ENCODE measurements at places on chromosomes 7 and 10.

DNA sequence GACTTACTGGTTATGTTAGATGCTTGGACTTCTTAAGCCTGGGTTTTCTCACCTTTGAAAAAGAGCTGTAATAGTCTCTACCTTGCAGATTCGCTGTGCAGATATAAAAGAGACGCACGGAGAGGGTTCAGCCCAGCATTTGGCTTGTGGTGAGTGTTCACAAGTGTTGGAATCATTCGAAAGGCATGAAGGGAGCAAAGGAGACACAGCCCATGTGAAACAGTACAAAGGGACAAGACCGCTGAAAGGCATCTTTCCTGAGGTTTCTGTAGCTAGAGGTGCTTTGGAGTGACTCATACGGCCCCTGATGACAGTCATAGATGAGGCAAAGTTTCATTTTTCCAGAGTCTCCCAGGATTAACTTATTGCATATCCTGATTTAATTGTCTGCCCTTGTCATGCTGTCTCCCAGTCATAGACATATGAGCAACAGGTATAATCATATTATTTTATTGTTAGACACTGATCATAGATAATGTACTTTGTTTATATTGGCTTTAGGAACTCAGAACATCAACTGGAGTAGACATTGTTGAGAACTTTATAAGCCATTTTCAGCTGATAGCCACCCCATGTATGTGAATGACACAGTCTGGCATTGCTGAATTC lies 171.1 kb downstream of the ADRA2A start:
- DNase-seq: no peak

DNA sequence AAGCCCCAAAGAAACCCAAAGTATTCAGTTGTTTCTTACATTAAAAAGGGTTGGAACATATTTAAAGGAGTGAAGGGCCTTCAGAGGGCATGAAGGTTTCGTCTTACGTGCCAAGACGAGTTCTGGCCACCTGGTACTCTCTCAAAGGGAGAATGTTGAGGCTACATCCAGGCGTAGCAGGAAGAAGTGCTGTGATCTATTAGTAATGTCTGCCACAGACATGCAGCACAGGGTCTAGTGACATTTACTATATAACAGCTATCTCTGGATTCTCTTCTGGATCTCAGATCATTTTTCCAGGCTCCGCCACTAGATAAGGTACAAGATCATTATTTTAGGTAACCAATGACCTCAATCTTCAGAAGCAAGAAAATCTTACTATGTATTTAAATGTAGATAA lies 76.5 kb upstream of the ARID5B start:
- DNase-seq: no peak

GRCh38 chr7:21884496-21884895 lies 61.2 kb downstream of the CDCA7L start:
- no peak for DNase-seq

- no peak for DNase-seq
Observed at GRCh38 chr10:101744267-101744666, 31.6 kb downstream of the FGF8 start.

- no peak for DNase-seq
Observed at GRCh38 chr7:93914581-93915066, 6.9 kb upstream of the GNG11 start.

GRCh38 chr7:30475580-30475979 lies 3.0 kb downstream of the NOD1 start:
- DNase-seq: no peak

- DNase-seq: no peak
Observed at GRCh38 chr7:137480824-137481365, 137.4 kb upstream of the PTN start.

DNA sequence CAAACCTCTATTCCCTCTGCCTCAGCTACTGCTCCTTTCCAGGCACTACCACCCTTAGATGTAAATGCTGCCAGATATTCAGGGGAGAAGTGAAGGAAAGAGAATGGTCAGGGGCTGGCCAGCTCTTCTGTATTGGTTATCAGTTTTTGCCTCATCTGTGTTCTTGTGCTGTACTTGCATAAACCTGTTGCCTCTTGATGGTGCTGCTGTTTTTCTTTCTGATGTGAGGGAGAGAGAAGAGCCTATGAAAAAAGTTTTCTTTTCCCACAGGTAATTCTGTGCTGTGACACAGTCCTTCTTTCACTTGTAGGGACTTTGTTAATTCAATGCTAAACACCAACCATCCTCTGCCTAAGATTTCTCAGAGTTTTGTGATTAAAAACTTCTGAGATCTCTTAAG lies 57.5 kb downstream of the STK31 start:
- no peak for DNase-seq

DNA sequence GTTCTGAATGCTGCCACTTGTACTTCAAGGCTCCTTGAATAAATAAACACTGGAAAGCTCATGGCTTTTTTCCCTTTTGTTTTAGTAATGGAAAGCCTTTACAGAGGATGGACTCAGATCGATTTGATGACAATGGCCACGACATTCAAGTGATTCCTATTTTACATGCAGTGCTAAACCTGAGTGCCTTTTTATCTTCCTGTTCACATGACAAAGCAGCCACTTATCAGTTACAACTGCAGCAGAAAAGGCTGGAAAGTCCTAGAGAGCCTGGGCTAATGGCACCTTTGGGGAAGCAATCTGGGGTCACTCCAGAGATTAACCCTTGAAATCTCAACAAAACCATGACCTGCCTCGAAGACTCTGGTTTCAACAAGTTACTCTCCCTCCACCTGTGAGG lies 249.0 kb upstream of the AUTS2 start:
- no peak for DNase-seq

GRCh38 chr7:141363748-141364147 lies 187.5 kb upstream of the AGK start:
- no peak for DNase-seq

DNA sequence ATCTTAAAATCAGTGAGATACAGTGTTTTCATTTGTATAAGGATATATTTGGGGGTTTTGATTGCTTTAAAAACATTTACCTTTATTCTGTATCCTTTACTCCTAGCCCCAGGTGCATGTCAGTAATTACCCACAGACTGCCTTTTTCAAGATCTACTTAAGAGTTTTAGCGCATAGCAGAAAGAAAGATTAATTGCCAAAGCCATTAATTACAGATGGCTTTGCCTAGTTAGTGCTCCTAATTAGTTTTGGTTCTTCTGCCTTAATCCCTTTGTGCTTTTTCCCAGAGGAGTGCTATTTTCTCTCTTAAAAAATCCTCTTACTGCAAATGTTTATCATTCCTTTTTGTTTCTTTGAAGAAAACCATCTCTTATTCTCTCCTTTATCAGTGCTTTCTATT lies 122.8 kb downstream of the MAPK8 start:
- DNase-seq: no peak
